ENCODE measurements at places on chromosomes 16 and 17.

DNA sequence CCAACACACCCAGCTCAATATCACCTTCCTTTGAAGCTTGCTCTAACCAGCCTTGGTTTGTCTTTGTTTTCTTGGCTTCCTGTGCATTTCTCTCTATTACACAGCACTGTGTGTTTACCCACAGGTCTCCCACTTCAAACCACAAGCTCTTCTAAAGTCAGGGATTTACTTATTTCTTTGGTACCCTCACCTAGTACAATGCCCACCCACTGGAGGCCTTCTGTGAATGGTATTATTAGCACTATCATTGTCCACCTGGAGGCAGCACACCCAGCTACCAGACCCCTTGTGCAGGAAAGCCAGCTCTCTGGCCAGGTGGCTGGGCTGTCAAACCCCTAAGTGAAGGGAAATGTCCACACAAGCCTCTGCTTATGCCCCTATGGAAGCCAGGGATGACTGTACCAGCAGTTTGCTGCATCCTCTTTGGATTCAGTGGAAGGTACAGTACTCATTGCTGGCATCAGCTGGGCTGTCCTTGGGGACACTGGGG lies 9.4 kb upstream of the TOP2A start:
- no peak for DNase-seq

DNA sequence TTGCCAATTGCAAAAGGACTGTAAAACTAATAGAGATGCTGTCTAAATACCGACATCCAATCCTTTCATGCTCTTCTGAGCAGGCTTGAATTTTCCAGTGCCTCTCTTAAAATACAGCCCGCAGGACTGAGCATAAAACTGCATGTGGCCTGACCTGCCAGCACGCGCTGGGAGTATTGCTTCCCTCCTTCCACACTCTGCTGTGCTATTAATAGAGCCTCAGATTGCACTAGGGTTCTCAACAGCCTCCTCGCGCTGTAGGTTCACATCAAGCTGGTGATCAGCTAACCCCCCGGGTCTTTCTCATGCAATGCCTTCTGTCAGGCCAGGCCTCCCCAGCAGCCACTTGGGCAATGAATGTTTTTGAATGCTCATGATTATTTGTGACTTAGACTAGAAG lies 14.2 kb upstream of the MSI2 start:
- DNase-seq: no peak

DNA sequence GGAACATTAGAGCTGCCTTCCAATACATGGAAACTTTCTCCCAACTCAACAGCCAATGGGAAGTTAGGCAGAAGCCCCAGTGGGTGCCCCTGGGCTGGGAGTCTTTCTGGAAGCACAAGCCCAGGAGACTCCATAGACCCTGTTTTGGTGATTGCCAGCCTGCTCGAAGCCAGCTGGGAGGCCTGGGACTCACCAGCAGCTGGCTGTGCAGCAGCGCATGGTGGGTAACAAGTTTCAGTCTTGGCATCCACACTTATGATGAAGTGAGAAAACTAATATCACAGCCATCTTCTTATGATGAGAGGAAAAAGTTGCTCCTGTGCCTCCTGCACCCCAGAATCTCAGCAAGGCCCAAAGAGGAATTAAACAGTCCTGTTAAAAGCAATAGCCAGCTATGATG lies 522.5 kb upstream of the CDH5 start:
- DNase-seq: no peak

- DNase-seq: no peak
Observed at GRCh38 chr16:50568187-50568815, 20.1 kb downstream of the NKD1 start.

- no peak for DNase-seq
Observed at GRCh38 chr16:79112462-79112861, 488.1 kb downstream of the MAF start.

DNA sequence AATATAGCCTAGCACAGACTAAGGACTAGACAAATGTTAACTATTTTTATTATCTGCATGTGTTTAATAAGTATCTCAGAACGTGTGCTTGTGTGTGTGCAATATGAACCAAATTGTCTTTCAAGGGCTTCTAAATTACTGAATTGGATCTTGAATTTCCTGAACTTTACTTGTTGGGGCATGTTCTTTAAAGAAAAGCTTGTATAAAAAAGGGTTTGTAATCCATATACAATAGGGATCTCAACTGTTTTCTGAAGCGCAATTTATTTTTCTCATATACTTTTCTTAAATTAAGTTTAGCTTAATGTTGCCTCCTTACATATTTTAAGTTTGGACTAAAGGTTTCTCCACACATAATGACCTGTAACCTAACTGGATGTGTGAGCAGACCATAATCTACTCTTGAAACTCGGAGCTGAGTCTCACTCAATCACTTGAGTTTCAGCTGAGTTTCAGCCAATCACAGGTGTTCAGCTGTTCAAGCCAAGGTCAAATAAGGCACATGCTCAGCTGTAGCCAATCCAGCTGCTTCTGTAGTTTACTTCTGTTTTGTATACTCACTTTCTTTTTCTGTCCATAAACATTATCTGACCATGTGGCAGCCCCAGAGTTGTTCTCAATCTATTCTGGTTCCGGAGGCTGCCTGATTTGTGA lies 72.3 kb downstream of the CDK5R1 start:
- no peak for DNase-seq

DNA sequence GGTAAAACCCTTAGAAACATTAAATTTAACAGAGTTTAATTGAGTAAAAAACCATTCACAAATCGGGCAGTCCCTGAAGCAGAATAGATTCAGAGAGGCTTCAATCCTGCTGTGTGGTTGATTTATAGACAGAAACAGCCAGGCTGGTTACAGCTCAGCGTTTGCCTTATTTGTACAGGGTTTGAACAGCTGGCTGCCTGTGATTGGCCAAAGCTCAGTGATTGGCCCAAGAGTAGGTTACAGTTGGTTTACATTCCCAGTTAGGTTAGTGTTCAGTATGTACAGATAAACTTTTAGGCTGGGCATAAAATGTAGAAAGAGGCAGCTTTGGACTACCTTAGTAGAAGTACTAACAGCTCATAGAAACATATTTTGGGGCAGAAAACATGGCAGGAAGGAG lies 210.4 kb upstream of the ELAC2 start:
- DNase-seq: no peak

- no peak for DNase-seq
Observed at GRCh38 chr17:76969598-76970172, 101.5 kb downstream of the MGAT5B start.

- DNase-seq: no peak
Observed at GRCh38 chr17:2929881-2930533, 133.4 kb downstream of the OR1D5 start.

- DNase-seq: peak; percentile 20
Observed at GRCh38 chr17:51010173-51010675, 110.4 kb downstream of the SPAG9 start.

DNA sequence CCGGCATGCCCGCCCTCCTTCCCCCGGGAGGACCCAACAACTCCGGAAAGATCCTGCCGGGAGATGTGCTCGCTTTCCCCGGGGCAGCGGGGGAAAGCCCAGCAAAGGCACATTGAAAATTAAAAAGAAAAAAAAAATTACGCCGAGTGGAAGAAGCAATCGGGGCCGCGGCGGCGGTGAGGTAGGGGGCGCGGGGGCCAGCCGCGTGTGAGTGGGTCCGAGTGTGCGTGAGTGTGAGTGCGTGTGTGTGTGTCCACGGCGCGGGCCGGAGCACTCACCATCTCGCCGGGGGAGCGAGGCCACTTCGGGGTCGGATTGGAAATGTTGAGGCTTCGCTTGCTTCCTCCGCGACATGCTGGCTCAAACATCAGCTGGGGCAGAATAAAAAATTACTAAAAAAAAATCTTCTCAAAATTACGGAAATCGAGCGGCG lies at the start of gene SALL1:
Gene SALL1, minus strand, starts transcription at position 383 of the 433 bp plus-strand sequence. Its CDS starts 29 bp downstream, at position 354.
- DNase-seq: no peak

GRCh38 chr16:47492428-47493377 lies 31.6 kb downstream of the PHKB start:
- peak; percentile 47 for DNase-seq

GRCh38 chr16:82157836-82158235 lies 12.2 kb downstream of the MPHOSPH6 start:
- peak; percentile 9 for DNase-seq

DNA sequence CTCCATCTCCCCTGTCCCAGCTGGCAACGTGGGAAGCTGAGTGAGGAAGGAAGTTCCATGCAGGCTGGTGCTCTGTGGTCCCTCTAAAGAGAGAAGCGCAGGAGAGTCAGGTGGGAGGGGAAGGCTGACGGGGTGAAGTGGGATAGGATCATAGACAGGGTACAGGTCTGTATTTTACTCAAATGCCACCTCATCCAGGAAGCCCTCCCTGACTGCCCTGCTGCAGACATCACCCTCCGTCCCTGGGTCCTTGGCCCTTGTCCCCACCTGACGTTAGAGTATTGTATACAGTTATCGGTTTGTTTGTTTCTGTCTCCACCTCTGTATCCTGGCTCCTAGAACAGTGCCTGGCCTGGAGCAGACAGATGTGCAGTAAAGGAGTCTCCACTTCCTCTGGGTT lies 11.7 kb downstream of the CANT1 start:
- no peak for DNase-seq

DNA sequence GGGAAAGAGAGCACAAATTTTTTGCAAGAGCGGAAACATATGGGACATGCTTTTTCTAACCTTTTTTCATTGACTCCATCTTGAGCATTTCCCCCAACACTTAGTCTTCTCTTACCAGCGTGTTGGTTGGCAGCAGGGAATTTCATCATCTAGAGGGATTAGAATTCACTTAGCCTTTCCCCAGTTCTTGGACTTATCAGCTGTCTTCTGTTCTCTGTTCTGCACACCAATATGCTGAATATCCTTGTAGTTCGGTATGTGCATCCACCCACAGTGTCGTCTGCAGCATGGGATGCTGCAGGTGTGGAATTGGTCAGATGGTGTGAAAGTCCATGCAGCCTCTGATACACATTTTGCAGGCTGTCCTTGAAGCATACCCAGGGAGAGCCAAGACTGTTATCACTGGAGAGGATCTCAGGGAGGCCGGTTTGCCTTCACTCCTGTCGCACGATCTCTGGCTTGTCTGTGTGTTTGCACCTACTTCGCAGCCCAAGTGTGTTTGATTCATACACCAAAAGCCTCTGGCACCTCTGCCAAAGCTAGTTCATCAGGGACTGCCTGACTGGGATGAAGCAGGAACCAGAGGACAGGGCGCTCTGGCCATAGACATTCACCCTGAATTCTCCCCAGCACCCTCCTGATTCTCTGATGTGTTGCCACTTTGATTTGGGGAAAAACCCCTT lies 93.3 kb downstream of the SOCS1 start:
- no peak for DNase-seq

DNA sequence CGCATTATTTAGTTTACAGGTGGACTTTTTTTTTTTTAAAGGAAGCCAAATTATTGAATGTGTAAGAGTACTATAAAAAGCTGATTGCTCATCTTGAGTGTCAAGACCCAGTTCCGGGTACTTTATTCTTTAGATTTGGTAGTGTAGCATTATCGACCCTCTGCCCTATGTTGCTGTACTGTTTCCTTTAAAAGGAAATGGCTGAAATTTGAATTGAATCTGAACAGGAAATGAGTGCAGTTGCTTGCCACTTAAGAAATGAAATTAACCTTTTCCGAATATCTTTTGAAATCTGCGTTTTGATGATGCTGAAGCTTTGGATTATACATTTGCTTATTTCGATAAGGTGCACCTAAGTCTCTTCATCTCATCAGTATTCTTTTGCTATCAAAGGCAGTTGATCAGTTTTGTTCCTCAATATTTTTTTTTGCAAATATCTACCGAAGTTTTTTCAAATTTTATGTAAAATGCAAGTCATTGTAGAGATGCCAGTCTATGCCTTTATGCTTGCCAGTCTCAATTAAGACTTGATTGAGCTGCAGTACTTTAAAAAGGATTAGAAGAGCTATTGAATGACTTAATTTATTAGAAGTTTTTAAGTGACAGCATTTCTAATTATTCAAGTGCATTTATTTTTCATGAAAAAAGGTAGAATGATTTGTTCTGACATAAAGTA lies 1.8 kb downstream of the GGNBP2 start:
- DNase-seq: no peak

DNA sequence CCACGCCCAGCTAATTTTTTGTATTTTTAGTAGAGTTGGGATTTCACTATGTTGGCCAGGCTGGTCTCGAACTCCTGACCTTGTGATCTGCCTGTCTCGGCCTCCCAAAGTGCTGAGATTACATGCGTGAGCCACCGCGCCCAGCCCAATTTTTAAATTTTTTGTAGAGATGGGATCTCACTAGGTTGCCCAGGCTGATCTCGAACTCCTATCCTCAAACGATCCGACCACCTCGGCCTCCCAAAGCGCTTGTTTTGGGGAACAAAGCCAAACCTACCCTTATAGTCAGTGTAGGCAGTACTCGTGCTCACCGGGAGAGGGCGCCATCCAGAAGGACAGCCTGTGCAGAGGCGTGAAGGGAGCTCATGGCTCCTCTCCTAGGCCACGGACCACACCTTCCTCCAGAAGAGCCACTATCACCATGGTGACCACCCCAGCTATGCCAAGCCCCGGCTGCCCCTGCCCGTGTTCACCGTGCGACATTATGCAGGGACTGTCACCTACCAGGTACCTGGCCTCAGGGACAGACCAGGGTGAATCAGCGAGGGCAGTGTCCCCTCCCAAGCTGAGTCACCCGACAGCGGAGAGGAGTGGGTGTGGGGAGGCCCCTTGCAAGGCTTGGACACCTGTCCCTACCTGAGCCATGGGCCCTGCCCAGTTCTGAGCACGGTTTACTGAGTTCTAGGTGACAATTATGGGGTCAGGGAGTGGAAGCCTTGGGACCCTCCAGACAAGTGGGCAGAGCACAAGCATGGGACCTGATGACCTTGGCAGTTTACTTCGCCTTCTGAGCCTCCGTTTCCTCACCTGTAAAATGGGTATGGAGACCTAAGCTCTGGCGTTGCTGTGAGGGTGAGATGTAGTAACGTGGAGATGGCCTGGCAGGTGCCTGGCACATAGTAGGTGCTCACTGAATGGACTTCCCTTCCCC lies 13.7 kb downstream of the MYO15B start:
- peak; percentile 20 for DNase-seq

DNA sequence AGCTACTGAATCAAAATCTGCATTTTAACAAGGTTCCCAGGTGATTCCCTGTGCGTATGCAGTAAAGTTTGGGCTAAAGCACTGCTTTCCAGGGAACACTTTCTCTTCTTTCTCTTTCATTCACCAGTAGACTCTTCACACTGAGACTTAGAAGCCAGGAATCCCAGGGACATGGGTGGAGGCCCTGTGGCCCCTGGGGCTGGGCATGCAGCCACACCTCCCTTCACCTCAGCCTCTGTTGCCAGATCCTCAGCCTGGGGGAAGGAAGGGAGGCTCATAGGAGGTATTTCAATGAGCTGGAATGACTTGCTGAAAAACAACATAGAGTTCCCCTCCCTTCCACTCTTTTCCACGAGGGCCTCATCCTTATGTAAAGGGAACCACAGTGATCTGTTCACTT lies 1.2 kb downstream of the G6PC3 start:
- no peak for DNase-seq

DNA sequence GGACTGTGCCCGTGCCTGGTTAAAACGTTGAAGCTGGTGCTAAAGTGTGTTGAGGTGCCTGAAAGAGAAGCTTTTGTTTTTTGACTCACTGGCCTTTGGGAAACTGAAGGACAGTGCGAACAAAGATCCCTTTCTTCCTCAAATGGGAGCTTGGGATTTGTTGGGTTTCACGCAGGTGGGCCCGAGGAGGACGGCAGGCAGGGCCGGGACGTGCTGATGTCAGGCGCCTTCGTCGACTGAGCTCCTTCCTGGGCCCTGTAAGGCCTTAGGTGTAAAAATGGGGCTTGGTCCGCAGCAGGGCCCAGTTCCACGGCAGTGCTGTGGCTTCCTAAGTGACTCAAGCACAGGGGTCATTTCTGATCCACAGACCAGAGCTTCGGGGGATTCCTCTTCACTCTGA lies 106.9 kb downstream of the BANP start:
- DNase-seq: no peak

Measured in AG10803 (cell line).